CD4-positive, alpha-beta T cell treated with Interleukin-12 subunit alpha and Interleukin-12 subunit beta, for 1 hour (primary cell): ENCODE measurements at places on chromosomes 16 and 17.

DNA sequence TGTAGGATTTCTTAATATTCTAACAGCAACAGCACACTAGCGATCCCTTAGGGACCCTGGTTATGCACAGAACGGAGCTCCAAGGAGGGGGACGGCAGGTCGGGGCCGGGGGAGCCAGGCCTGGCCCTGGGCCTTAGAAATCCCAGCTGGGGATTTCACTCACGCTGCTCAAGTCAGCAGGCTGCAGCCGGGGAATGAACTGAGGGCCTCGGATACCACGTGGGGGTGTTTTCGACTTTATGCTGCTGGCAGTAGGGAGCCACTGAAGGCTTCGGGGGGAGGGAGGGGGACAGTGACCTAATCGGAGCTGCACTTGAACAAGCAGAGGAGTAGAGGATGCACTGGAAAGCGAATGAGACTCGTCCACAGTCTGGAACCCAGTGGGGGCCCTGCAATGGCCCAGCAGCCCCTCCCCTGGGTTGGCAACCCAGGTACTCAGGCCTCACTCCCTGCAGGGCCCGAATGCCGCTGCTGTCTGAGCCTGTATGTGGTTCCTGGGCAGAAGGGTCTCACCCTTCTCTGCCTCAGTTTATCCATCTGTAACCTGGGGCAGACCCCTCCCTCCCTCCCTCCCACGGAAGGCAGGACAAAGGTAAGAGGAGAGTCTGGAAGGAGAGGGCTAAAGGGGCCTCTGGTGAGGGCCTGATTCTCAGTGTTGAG is 53.7 kb downstream of the RPH3AL start:
- DNase-seq, result no peak

DNA sequence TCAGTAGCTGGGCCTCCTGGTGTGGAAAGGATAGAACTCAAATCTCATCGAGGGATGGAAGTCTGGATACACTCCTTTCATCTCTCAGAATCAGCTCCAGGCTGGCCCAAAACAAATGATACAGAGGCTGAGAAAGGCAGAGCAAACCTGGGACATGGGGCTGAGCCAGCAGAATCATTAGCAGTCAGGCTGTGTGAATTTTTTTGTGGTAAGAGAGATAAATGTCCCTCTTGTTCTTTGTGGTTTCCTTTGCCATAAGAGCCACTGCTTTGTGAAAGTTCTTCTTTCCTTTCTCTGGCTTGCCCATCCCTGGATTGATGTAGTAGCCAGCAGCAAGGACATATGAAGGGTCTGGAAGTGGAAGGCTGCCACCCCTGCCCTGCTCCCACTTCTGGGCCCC is 146.2 kb downstream of the CDH13 start:
- no peak for DNase-seq

DNA sequence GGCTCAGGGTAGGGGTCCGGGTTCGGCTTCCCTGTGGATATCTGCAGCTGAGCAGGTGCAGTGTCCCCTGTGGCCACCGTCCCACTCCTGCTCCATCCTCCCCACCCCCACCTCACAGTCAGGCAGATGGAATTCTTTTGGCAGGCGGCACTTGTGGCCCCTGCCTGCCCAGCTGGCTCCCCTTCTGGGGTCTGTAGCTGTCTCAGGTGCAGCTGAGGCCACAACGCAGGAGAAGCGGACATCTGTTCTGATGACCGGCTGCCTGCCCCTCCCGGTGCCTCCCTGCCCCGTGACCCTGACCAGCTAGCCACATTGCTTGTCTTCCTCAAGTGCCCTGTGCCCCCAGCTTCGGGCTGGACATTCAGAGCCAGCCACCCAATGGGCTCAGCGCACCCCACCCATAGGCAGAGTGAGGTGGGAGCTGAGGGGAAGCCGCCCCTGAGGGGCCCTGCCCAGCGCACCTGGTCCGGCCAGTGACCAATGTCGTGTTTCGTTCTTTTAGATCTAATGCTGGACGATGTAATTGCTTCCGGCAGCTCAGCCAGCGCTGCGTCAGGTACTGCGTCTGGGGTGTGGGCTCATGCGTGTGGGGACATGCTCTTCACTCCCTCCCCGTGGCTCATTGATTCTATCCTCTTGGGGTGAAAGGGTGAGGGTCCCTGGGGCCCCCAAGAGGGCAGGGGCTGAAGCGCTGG is 25.2 kb upstream of the ABCC3 start:
- no peak for DNase-seq

DNA sequence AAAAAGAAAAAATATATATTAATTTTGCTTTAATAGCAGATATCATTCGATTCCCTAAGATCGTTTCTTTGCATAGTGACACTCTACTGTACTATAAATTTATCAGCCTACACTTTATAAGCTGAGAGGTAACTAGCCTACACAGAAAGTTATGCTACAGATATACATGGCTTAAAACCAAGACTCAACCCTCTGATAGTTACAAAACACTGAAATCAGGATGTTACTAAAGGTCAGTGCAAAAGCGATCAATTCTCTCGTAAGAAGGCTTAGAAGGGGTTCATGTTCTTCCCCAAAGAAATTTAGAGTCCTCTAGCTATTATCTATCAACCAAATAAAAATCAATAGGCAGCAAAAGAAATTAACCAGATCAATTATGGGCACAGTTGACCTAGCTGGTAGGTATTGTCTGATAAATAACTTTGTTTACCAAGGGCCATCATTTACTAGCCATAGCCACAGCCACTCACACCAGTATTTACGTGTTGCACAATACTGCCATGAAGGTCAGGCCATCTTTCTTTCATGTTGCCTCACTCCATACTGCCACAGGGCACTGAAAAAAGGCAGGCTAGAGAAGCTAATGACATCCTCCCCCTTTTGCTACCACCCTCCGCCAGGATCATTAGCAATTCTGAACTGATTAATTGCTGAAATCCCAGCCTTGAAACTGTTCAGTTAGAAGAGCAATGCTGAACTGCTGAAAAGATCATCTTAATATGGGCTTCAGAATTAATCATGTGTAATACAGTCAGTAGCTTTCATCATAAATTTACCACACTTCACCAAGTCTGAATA is 43.7 kb downstream of the RND2 start:
- no peak for DNase-seq

DNA sequence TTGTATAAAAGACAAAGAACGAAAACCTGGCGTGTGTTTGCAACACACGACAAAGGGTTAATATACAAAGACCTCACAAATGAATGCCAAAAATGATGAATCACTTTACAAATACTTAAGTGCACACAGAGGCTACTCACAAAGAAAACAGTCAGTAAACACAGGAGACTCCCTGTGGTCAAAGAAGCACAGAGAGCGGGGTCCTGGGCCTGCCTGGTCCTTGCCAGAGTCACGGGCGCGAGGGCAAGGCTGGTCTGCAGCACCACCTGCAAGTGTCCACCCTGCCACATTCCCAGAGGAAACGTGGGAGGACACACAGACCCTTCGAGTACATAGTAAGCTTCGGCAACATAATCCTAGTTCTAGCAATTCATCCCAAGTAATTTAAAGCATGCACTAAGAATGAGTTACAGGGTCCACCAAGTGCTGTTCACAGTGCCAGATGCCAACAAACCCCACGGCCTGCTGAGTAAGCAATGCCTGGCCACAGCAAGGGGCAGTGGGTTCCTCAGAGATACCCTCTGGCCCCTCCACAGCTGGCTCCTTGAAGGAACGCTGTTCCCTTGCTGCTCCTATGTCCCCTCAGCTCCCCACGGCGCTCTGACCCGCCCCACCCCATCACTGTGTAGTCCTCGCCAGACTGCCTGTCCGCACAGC is 24.6 kb upstream of the FAAP100 start:
- no peak for DNase-seq

- no peak for DNase-seq
Observed at GRCh38 chr16:56204816-56205215, 13.5 kb downstream of the GNAO1 start.

DNA sequence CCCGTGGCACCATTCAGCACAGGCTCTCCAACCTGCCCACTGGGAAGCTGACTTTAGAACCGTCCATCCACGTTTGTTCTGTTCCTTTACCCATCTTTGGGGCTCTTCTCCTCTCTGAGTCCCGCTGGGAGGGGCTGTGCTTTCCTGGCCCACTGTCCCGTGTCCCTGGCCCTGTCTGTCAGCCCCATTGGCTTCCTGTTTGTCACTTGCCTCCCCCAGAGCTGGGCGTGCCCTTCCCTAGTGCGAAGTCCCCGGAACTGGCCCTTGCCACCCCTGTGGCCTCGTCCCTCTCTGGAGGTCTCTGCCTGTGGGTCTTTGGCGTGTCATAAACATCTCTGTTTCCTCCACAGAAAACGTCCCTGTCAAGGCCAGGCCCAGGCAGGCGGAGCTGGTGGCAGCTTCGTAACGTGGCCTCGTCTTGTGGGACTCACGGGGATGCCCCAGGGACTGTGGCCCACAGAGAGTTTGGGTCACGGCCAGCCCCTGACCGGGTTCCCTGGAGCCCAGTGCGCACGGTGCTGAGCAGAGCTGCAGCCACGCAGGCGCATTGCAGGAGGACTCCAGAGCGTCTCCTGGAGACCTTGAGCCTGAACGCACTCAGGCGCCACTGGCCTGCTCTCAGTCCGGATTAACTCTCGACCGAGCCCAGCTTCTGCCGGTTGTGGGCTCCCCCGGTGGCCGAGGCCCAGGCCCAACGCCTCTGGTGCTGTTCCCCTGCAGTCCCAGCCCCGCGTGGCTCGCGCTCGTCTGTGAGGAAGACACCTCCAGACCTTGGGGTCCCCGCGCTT is 7.3 kb downstream of the CHMP6 start:
- no peak for DNase-seq

DNA sequence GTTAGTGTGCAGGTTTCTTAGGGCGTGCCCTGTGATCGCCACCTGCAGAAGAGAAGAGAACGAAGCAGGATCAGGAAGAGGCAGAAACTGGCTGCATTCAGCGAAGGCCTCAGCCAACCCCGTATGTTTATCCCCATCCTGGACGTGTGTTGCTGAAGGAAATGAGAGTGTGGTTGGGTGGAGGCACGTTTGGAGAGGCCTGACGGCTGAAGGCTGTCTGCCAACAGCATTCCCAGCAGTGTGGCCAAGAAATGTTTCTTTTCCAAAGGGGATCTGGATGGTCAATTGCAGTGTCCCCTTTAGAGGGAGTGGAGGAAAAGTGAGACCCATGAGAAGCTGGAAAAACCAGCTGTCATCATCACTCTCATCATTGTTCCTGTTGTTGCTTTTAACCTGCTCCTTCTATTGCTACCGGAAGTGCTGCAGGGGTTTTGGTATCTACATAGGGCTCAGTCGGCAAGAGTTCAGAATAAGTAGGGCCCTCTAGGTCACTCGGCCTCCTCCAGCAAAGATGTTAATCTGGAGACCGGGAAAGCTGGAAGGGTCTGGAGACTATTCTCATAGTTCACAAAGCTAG is 46.5 kb upstream of the SLC47A1 start:
- no peak for DNase-seq

GRCh38 chr17:72343911-72344310 is 223.1 kb downstream of the SOX9 start:
- DNase-seq, result no peak

GRCh38 chr16:13797718-13798117 is 122.2 kb upstream of the ERCC4 start:
- DNase-seq, result no peak

GRCh38 chr16:53374800-53375199 is 59.5 kb upstream of the RBL2 start:
- DNase-seq, result no peak

DNA sequence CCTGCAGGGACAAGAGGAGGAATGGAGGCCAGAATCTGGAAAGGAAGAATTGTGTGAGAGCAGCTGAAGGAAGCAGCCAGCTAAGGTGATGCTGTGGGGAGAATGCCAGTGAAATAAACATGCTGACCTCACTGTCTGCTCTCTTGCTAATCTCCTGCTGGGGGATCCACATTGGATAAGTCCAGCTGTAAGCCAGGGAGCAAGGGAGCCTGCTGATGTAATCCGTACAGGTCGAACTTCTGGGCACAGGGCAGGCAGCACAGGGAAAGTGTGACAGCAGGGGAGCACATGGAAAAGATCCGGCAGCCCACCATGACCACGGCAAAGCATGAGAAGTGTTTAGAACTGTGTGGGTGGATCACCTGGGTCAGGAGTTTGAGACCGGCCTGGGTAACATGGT is 7.5 kb upstream of the XPO6 start:
- no peak for DNase-seq
